ENCODE measurements at places on chromosomes 6 and 20. TPM values are rescaled to one million over a fixed set of nuclear protein-coding genes. Genes with fewer than 3 reads are reported as not detected.

The FUT9 gene
- total RNA-seq: 1.5 TPM

The C6orf15 gene
- total RNA-seq: not detected

GRCh38 chr20:64142590-64142989 lies 21.7 kb upstream of the MYT1 start:
- no peaks in the 10 kb centered on the region for H3K27me3 ChIP-seq
- H3K4me3 ChIP-seq: no peak overlapping the region
- no peak for DNase-seq
- H3K27ac ChIP-seq: no peak overlapping the region
- H3K4me1 ChIP-seq: no peaks in the 10 kb centered on the region

DNA sequence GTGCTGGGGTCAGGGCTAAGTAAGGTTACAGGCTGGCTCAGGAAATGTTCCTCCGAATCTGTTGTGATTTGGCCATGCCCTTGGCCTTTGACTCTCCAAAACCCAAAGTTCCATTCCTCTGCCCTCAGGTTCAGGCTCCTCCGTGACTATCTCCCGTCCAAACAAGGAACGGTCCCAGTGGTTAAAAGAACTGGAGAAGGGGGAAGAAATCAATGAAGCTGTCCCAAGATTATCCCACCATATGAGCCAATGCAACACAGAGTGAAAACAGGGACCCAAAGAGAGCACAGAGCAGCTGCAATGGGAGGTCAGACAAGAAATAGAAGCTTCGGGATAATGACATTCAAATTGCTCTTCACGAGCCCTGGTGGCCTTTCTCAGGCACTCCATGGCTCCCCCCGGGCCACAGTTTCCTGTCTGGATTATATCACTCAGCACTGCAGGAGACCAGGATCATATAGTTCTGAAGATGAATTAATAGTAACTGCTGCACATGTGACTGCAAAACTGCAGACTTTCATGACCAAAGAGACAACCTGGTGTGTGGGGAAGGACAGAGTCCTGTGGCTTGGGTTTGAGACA lies 211.3 kb downstream of the ZNF217 start:
- H3K36me3 ChIP-seq: no peaks in the 10 kb centered on the region
- no peak for DNase-seq
- H3K27me3 ChIP-seq: no peaks in the 10 kb centered on the region
- H3K27ac ChIP-seq: no peak overlapping the region

GRCh38 chr6:37673436-37673835 lies 24.2 kb downstream of the MDGA1 start:
- H3K36me3 ChIP-seq: no peaks in the 10 kb centered on the region
- no peak for DNase-seq
- no peaks in the 10 kb centered on the region for H3K27me3 ChIP-seq
- H3K27ac ChIP-seq: no peak overlapping the region

DNA sequence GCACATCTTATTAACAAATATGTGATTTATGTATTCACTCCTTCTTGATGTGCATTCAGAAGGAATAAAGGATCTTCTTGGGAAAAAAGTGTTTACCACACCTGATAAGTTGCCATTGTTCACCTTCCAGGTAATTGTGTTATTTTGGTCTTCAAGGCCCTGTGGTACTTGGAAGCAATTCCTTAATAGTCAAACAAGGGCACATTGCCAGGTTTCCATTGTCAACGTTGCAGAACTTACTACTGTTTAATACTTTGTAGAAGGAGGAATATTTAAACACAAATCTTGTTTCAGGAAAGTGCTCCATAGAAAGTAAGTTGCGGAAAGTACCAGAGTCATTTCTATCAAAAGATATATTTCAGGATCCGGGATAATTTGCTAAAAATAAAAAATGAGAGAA lies 129.5 kb upstream of the SGK1 start:
- H3K36me3 ChIP-seq: no peaks in the 10 kb centered on the region
- H3K27ac ChIP-seq: peak overlapping the region; percentile 69
- H3K4me1 ChIP-seq: peaks cover 6% of the 10 kb centered on the region
- H3K4me3 ChIP-seq: no peak overlapping the region

The CYP39A1 gene
- 3.8 TPM for total RNA-seq

The LGSN gene
- total RNA-seq: 0.19 TPM

DNA sequence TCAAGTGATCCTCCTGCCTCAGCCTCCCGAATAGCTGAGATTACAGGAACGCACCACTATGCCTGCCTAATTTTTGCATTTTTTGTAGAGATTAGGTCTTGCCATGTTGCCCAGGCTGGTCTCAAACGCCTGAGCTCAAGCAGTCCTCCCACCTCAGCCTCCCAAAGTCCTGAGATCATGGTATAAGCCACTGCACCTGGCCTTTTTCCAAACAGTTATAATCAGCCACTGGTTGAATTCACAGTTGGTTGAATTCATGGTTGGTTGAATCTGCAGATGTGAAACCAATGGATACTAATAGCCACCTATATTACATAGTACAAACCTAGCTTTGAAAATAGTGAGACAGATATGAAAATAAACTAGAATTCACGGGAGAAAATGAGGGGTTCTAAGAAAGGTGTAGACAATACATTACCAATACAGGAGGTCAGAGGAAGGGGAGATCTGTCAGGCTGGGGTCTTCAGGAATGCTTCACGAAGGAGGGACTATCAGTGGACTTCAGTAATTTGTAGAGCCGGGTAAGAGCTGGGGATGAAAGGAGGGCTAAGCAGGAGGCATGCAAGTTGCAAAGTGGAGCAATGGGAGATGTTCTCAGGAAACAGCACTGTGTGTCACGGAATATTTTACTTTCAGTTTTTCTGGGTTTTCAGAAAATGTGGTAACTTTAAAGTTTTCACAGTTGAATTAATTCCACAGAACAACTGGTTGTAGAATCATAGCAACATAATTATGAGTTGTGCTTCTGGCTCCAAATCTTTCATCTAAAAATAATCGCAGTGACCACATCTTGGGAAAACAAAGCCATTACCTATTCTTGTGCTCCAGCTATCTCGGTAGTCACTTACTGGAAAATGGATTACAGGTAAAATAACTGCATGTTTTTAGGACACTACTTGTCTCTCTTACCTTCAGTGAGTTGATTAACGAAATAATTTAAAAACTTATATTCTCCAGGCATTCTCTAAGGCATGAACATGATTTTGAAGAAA lies 12.9 kb upstream of the CEP85L start:
- no peak for DNase-seq
- H3K36me3 ChIP-seq: no peaks in the 10 kb centered on the region
- no peaks in the 10 kb centered on the region for H3K27me3 ChIP-seq
- H3K27ac ChIP-seq: no peak overlapping the region

The ADAM33 gene
- total RNA-seq: 0.88 TPM

DNA sequence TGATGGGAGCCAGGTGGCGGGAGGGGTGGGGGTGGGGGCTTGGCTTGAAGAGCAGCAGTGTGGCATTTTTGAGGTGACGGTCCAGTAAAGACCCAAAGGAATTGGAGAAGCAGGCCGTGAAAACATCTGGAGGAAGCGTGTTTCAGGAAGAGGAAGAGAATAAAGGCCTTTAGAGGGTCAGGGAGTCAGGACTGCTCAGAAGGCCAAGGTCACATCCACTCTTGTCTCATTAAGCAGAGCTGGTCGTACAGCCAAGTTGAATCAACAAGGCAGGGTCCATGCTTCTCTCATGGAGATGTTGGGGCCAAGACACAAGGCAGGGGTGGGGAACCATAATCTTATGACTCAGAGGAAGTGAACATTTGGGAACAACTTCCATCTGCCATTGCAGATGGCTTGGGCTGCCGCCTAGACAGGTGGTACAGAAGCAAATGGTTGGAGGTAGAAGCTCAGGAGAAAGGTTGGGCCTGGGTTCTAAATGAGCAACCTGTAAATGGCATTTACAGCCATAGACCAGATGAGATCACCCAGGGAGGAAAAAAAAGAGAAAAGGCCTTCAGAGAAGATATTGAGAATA lies 179.6 kb downstream of the TTLL2 start:
- H3K4me1 ChIP-seq: no peaks in the 10 kb centered on the region
- no peak overlapping the region for H3K27ac ChIP-seq
- no peaks in the 10 kb centered on the region for H3K27me3 ChIP-seq
- DNase-seq: no peak
- no peak overlapping the region for H3K4me3 ChIP-seq

GRCh38 chr6:53765270-53765669 lies 29.5 kb upstream of the LRRC1 start:
- H3K36me3 ChIP-seq: no peaks in the 10 kb centered on the region
- H3K27ac ChIP-seq: no peak overlapping the region
- H3K4me3 ChIP-seq: no peak overlapping the region
- no peaks in the 10 kb centered on the region for H3K27me3 ChIP-seq
- H3K4me1 ChIP-seq: no peaks in the 10 kb centered on the region

The RALY gene
- 30.0 TPM for total RNA-seq

The PLG gene
- total RNA-seq: not detected

The VWA7 gene
- total RNA-seq: 5.0 TPM

GRCh38 chr6:130467146-130468050 lies 101.6 kb downstream of the TMEM200A start:
- H3K4me1 ChIP-seq: no peaks in the 10 kb centered on the region
- no peak overlapping the region for H3K4me3 ChIP-seq
- no peak for DNase-seq
- H3K36me3 ChIP-seq: no peaks in the 10 kb centered on the region

The TULP1 gene
- not detected for total RNA-seq

The STMND1 gene
- total RNA-seq: 1.3 TPM

The TPMT gene
- total RNA-seq: 5.0 TPM

The TRERF1 gene
- total RNA-seq: 2.5 TPM

DNA sequence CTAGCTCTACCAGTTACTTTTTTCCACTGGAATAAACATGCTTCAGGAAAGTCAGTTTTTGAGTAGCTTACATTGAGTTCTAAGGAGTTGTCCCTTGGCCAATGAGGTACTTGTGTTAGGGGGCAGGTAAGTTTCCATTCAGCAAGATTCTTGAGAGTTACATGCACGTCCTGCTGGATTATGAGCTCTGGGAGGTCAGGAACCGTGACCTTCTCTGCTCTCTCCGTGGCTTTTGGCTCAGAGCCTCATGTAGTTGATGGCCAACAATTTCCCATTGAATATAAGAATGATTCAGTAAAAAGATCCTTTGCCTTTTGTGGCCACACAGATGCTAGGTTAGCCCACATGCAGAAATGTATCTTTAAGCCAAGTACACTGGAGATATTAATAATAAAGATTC lies 181.8 kb upstream of the RALGAPA2 start:
- no peaks in the 10 kb centered on the region for H3K27me3 ChIP-seq
- no peak overlapping the region for H3K4me3 ChIP-seq
- no peaks in the 10 kb centered on the region for H3K36me3 ChIP-seq
- no peaks in the 10 kb centered on the region for H3K4me1 ChIP-seq
- no peak overlapping the region for H3K27ac ChIP-seq

The OR12D1 gene
- total RNA-seq: not detected

DNA sequence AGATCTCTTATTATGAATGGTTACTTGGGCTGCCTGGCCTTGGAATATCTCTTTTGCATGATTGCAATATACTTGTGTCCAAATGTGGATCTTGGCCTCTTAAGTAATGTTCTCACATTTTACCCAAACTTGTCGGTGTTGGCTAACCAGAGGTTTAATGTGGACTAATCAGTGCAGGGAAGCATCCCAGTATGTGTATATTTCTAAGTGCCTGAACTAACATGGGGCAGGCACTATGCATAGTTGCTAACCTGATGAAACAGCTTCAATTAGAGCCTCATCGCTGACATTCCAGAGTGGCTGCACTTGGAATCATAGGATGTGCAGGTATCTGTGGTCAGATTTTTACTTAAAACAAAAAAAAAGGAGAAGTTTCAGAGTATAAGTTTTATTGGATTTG lies 160.0 kb downstream of the PDE7B start:
- H3K4me3 ChIP-seq: no peak overlapping the region
- no peaks in the 10 kb centered on the region for H3K27me3 ChIP-seq
- H3K27ac ChIP-seq: no peak overlapping the region
- no peaks in the 10 kb centered on the region for H3K36me3 ChIP-seq

GRCh38 chr6:14475306-14475705 lies 357.7 kb downstream of the CD83 start:
- no peak overlapping the region for H3K27ac ChIP-seq
- no peaks in the 10 kb centered on the region for H3K36me3 ChIP-seq
- no peak overlapping the region for H3K4me3 ChIP-seq
- no peaks in the 10 kb centered on the region for H3K4me1 ChIP-seq
- no peak for DNase-seq

The PRL gene
- not detected for total RNA-seq

The QRSL1 gene
- 6.2 TPM for total RNA-seq

DNA sequence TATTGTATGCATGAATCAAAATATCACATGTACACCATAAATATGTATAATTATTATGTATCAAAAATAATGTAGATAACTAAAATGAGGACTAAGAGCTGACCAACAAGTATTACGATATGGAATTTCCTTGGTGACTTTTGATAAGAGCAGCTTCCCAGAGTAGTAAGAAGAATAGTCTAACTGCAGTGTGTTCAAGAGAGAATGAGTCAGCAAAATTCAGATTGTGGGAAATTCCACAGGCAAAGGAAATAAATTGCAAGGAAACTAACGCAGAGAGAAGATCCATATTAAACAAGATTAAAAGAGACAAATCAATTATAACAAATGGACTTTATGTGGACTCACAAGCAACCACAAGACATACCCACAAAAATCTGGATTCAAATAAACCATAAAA lies 26.4 kb downstream of the FRK start:
- peaks cover 31% of the 10 kb centered on the region for H3K4me1 ChIP-seq
- H3K27me3 ChIP-seq: no peaks in the 10 kb centered on the region
- no peak for DNase-seq
- H3K27ac ChIP-seq: no peak overlapping the region

DNA sequence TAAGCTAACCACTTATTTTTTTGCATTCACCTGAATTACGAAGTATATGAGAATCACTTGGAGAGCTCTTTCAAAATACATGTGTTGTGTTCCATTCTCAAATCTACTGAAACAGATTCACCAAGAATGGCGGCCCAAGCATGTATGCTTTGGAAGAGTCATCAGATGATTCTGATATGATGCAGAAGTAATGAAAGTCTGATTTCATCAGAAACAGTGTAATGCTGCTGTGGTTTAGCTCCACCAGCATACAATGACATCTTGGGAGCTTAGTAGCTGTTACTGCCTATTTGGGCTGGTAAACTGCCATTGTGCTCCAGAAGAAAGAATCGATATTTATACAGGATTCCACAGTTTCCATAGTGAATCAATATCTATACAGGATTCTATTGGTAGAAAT lies 52.9 kb downstream of the UBR2 start:
- H3K4me1 ChIP-seq: no peaks in the 10 kb centered on the region
- H3K36me3 ChIP-seq: peaks cover 10% of the 10 kb centered on the region
- no peak for DNase-seq
- no peaks in the 10 kb centered on the region for H3K27me3 ChIP-seq

Data from pancreas (tissue), 10 donors.